Adrenal gland (tissue), 19 donors: ENCODE measurements at places on chromosomes 2 and 18. TPM values are rescaled to one million over a fixed set of nuclear protein-coding genes. Genes with fewer than 3 reads are reported as not detected.

DNA sequence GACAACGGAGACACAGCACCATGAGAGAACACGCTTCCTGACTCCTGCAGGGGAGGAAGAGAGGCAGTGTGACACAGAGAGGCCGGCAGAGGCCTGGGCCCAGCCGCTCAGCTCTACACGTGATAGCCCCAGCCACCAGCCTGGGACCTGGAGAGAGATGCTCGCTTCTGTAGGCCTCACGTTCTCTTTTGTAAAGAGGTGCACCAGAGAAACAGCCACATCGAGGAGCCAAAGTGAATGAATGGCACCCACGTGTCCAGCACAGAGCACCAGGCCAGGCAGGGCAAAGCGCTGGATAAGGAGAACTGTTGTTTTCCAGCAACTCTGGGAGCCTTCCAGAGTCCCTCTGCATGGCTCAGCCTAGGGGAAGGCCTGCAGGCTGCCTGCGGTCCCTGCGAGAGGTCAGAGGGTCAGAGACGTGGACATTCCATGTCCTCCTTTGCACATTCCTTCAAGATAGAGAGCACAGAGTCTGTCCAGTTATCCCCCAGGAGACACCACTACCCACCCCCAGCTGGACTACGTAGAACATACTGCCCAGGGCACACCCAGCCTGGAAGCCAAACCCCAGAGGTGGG lies 14.2 kb downstream of the LIMS2 start:
- H3K36me3 ChIP-seq = no peaks in the 10 kb centered on the region
- H3K27ac ChIP-seq = peak overlapping the region; percentile 70
- no peak for DNase-seq
- H3K4me3 ChIP-seq = no peak overlapping the region

GRCh38 chr2:224360801-224361251 lies 41.1 kb downstream of the FAM124B start:
- H3K27me3 ChIP-seq = no peaks in the 10 kb centered on the region
- no peaks in the 10 kb centered on the region for H3K4me1 ChIP-seq
- no peak for DNase-seq
- H3K4me3 ChIP-seq = no peak overlapping the region

NEU2 gene
- total RNA-seq = not detected

DNA sequence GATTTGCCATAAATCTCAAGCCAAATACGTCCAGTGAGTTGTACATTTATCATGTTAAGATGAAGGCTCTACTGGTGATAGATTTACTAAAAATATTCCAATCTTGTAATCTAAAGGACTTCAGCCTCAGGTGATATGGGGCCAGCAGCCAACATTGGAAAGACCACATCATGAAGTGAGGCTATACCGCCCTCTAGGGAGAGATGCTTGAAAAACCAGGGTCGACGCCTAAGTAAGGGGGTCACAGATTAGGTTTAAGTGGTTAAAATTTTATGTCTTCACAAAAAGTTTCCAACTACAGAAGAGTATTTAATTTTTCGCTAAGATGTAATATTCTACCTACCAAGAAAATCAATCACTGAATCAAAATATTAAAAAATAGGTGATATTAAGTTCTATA lies 33.3 kb downstream of the DOCK10 start:
- no peaks in the 10 kb centered on the region for H3K27me3 ChIP-seq
- no peak for DNase-seq
- no peak overlapping the region for H3K27ac ChIP-seq
- H3K4me1 ChIP-seq = peaks cover 7% of the 10 kb centered on the region
- H3K36me3 ChIP-seq = no peaks in the 10 kb centered on the region

TMEM37 gene
- 17.8 TPM for total RNA-seq

GRCh38 chr2:204611017-204611631 lies 65.8 kb downstream of the PARD3B start:
- no peak for DNase-seq
- H3K36me3 ChIP-seq = no peaks in the 10 kb centered on the region
- H3K27ac ChIP-seq = no peak overlapping the region
- H3K4me3 ChIP-seq = no peak overlapping the region
- no peaks in the 10 kb centered on the region for H3K27me3 ChIP-seq

DNA sequence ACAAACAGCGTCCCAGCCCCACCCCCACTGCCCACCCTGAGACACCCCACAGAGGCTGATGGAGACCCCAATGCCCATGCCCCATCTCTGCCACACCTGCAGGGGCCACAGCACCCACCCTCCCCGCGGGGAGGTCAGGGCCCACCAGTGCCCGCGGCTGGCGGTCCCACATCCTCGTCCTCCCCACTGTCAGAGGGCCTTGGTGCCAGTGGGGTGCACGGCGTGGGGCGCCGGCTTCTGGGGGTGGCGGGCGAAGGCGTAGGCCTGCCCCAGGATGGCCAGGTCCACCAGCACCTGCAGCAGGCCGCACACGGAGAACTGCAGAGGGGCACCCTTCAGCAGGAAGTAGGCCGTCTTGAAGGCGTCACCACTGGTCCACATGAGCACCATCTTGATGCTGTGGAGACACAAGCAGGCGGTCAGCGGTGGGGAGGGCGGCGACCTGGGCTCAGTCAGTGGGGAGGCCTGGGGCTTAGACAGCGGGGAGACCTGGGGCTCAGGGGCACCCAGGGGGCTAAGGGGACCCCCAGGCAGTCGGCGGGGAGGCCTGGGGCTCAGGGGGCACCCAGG lies 47.6 kb downstream of the SLC66A2 start:
- no peak overlapping the region for H3K4me3 ChIP-seq
- peaks cover 9% of the 10 kb centered on the region for H3K36me3 ChIP-seq
- no peaks in the 10 kb centered on the region for H3K27me3 ChIP-seq
- DNase-seq = no peak

GPR155 gene
- total RNA-seq = 14.0 TPM

DNA sequence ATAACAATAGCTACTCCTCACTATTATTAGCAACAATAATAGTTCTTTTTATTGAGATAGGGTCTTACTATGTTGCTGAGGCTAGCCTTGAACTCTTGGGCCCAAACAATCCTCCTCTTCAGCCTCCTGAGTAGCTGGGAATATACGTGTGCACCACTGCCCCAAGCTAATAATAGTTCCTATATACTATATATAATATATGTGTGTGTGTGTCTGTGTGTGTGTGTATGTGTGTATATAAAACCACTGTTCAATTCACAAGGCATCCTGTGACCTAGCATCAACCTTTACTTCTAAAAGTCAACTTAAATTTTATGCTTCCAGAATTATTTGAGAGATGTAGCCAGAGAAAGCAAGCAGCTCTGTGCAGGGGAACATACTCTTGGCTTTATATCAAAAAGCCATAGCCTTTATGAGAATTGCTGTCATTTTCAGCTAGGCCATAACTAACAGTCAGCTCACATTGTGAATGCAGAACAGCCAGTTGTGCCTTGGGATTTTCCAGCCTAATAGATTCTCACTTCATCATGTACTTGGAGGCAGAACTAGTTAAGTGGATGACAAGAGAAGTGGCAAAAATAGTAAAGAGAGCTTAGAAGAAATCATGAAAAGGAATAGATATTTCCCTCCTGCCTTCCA lies 665.5 kb downstream of the NYAP2 start:
- no peak for DNase-seq
- H3K27me3 ChIP-seq = no peaks in the 10 kb centered on the region
- no peaks in the 10 kb centered on the region for H3K4me1 ChIP-seq
- no peaks in the 10 kb centered on the region for H3K36me3 ChIP-seq
- no peak overlapping the region for H3K27ac ChIP-seq

DNA sequence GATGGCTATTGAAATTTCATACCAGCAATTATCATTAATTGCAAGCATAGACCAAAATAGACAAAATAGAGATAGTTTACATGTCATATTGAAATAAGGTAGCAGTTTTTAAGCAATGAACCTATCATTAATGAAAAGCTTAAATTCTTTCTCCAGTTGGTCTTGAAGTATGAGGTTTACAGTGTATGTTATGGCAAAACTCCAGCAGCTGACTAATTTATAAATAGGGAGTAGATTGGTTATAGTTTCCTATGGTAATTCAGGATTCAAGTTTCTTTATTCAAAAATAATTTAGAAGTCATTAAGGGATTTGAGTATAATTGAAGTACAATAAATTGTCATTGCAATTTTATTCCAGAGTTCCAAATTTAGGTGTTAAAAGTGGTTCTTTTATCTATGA lies 69.6 kb upstream of the COL5A2 start:
- DNase-seq = no peak
- no peak overlapping the region for H3K4me3 ChIP-seq
- H3K36me3 ChIP-seq = no peaks in the 10 kb centered on the region

DNA sequence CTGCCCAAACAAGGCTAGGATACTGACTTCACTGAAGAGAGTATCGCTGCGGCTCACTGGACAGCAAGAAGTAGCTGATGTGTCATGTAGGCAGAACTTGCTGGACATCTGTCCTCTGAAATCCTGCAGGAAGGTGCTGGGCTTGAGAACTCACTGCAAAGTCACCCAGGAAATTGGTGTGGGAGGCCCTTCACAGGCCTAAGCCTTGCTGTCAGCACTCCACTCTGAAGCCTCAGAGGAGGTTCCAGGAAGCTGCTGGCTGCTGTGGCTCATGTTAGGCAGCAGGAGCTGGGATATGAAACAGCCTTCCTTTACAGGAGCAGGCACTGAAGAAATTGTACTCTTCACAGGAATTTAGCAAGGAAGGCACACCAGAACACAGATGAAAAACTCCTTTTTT lies 88.3 kb upstream of the CCDC68 start:
- no peaks in the 10 kb centered on the region for H3K36me3 ChIP-seq
- H3K4me1 ChIP-seq = no peaks in the 10 kb centered on the region
- H3K27me3 ChIP-seq = no peaks in the 10 kb centered on the region
- DNase-seq = no peak
- H3K4me3 ChIP-seq = no peak overlapping the region

DNA sequence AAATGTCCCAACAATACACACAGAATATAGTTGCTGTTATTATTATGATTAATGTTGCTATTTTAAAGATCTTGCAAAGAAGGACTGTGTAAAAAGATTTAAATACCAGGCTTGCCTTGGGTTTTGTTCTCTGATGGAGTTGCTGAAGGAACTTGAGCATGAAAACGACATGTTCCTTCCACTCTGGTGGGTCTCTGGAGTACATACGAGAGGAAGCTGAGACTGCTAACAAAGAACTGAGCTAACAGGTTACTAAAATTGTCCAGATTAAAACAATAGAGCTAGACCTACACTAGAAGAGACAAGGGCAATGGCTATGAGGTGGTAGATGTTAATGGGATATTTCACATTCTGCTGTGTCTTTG lies 612.2 kb downstream of the TSN start:
- H3K36me3 ChIP-seq = no peaks in the 10 kb centered on the region
- no peaks in the 10 kb centered on the region for H3K27me3 ChIP-seq
- no peak overlapping the region for H3K4me3 ChIP-seq
- no peaks in the 10 kb centered on the region for H3K4me1 ChIP-seq
- no peak for DNase-seq

TMEM169 gene
- total RNA-seq = 0.47 TPM
